Posterior cingulate gyrus (tissue), 11 donors: ENCODE measurements at places on chromosomes 2 and 18.

GRCh38 chr2:241009601-241010530 is 11.4 kb downstream of the SNED1 start:
- DNase-seq, result no peak

- no peak for DNase-seq
These were observed 203.2 kb downstream of the GULP1 start for GRCh38 chr2:188494906-188495305.

- no peak for DNase-seq
These were observed 1.9 kb upstream of the CHMP1B start for GRCh38 chr18:11849279-11849678.

DNA sequence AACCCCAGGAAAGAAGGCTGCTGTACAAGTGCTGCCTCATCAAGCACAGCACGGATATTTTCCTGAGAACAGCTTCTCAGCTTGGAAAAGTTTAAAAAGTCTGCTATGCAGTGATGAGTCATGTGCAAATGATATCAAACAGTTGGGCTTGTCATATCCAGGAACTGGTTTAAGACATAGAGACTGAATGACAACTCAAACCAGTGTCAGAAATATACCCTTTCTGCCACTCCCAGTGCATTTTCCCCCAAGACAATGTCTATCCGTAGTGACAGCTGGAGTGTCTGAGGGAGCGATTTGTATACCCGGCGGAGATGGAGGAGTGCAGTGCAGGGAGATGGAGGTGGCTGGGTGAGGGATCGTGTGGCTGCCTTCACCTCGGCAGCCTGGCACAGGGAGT is 28.2 kb downstream of the SOX11 start:
- no peak for DNase-seq

- no peak for DNase-seq
These were observed 30.2 kb upstream of the MTX2 start for GRCh38 chr2:176239031-176239430.

DNA sequence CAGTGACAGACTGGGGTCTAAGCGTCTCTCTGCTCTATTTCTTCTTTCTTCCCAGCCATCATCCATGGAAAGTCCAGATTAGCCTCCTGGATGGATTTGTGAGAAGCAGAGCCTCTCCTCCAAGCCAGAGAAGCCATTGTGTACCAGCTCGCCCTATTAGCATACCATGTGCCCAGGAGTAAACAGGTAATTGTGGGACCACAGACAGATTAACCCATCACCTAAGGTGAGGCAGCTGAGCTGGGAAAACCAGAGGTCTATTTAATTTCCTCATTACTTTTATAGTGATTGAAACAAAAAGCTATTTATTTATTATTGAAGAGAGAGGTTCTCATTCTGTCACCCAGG is 54.7 kb upstream of the NT5C1B start:
- no peak for DNase-seq

DNA sequence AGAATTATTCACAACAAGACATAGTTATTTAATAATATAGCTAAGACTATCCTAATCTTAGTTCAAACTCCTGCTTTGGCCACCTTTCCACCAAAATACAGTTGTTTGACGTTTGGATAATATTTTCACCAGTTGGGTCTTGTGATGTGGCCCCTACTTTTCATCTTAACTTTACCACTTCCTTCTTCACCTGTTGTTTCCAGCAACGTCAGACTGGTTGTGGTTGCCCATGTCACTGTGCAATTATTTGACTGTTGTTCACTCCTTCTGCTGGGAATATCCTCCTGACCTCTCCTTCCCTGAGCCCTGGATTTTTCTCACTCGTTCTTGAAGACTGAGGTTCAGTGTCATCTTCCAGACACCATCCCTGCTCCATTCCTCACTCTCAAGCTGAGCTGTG is 132.2 kb upstream of the RASGRP3 start:
- no peak for DNase-seq
